ENCODE measurements at places on chromosomes 2 and 18.

GRCh38 chr2:24691806-24692205, 101.4 kb downstream of the PTRHD1 start:
- no peak for DNase-seq

DNA sequence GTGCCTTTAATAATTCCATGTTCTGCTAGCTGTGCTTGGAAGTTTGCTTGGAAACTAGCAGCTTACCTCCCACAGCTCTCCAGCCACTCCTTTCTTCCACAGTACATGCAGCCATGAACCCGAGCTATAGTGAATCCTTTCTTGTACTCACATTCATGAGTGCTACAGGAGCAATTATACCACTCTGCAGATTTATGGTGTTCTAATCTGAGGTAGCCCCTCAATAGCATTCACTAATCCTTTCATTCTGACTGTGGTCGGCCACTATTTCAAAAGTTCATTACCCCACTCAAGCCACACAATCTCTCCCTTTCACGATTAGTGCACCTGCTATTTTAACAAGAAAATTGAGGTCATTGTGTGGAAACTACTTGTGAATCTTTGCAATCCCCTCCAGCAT, 53.2 kb downstream of the CSRNP3 start:
- no peak for DNase-seq

- DNase-seq, result no peak
Observed at GRCh38 chr2:145654156-145654555, 1134.2 kb upstream of the ZEB2 start.

- no peak for DNase-seq
Observed at GRCh38 chr18:789397-789796, 22.6 kb downstream of the YES1 start.

- DNase-seq, result no peak
Observed at GRCh38 chr2:80579756-80580155, 275.2 kb upstream of the LRRTM1 start.

DNA sequence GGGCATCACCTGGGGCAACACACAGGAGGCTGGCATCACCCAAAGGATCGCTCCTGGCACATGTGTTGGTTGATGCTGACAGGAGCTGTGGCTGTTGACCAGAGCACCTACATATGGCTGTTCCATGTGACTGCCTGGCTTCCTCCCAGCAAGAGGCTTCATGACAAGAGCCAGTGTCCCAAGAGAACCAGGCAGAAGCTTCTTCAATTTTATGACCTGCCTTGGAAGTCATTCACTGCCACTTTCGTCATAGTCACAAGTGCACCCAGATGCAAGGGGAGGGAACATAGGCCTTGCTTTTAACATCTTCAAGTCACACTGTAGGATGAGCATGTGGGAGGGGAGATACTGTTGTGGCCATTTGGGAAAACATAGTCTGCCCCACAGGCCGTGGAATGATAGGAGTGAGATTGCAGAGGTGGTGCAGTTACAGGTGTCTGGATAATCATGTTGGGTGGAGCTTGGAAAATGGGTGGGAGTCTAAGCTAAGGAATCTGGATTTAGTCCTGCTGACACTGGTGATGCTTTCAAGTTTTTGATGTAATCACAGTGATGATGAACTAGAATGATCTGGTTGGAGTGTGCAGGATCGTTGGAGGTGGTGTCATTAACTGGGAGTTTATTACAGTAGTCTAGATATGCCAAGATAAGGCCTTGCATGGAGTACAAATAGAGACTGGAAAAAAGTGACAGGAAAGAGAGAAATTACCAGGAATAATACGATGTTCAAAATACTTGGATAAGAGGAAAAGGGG, 107.0 kb downstream of the RAPGEF4 start:
- no peak for DNase-seq

DNA sequence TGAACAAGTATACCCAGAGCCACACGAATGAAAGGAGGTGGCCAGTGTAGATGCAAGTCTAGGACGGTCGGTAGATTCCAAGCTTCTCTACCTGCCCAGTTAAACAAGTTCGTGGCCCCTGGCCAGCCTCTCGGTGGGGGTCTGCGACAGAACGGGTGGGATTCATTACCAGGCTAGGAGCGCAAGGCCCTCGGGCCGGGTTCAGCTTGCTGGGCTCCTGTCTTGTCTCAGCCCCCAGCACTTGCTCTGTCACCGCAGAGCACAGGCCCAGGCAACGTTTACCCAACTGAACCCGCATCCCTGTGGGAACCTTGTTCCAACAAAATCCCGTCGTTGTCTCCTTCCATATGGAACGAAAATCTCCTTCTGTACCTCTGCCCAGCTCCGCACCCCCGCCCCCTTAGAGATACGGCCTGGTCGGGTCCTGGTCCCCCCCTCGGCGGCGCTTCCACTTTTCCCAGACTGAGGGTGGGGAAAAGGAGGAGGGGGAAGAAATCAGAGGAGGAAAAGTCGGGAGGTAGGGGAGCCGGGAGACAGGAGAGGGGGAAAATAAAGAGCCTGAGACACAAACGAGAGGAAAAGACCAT, 1.9 kb upstream of the EMX1 start:
- DNase-seq, result no peak

GRCh38 chr2:238090887-238091286, 9.3 kb upstream of the ESPNL start:
- DNase-seq, result no peak

All from T follicular helper cell (primary cell).